ENCODE measurements at places on chromosomes 2 and 18.

- no peak for DNase-seq
Observed at GRCh38 chr2:55425431-55425831, 5.8 kb upstream of the CCDC88A start.

- no peak for DNase-seq
Observed at GRCh38 chr2:56739413-56739812, 555.6 kb downstream of the CCDC85A start.

- no peak for DNase-seq
Observed at GRCh38 chr18:63336366-63337099, 17.0 kb upstream of the BCL2 start.

DNA sequence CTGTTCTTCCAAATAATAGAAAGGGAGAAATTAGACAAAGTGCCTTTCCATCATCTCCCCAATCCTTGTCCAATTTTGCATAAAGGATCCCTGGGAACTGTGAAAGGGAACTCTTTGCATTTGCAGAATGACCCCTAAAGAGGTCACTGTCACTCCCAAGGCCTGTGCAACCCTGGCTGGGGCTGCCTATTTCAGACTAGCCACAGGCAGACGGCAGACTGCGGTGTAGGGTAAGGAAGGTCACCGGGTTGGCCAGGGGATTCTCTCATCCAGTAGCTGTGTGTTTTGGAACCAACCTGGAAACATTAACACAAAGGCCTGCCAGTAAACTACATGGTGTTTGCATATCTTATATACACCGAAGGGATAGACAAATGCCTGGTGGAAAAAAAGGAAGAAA lies 818.7 kb downstream of the BCL11A start:
- DNase-seq: no peak

DNA sequence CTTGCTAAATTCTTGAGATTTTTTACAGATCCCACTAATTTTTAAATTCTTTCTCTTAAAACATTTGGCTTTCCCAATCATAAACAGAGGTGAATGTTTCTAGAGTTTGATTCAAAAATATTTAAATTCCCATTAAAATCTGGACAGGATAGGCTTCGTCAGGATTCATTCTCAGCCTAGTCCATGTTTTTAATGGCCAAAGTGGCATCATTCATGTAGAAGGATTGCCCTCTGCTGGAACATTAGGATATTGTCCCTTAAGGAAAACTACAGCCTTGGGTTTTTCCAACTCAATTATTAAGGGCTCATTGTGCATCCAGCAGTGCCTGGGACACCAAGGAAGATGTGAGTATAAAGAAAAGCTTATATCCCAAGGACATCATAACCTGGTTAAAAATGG lies 71.7 kb downstream of the TPGS2 start:
- DNase-seq: no peak

GRCh38 chr2:150589681-150590080 lies 102.2 kb upstream of the RND3 start:
- DNase-seq: no peak

- DNase-seq: no peak
Observed at GRCh38 chr2:36538335-36538734, 59.6 kb downstream of the FEZ2 start.

DNA sequence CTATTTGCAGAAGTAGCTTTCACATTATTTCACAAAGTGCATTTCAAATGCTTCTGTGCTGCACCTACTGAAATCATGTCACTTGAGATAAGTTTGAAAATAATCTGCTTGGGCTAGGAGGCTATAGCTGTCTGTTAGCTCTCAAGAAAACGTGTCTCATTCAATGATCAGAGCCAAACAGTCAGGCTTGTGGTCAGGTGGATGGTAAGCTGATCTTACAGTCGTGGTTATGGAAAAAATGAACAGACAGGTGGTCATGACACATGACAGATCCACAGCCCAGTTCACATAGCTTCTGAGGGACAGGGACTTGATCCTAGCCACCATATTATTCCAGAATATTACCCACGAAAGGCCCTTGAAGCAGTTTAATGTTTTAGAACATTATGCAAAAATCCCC lies 26.5 kb upstream of the RFX8 start:
- no peak for DNase-seq

GRCh38 chr2:195458936-195459335 lies 198.1 kb upstream of the SLC39A10 start:
- DNase-seq: no peak

GRCh38 chr2:99181624-99182000 lies 628 bp downstream of the MRPL30 start:
- DNase-seq: no peak

DNA sequence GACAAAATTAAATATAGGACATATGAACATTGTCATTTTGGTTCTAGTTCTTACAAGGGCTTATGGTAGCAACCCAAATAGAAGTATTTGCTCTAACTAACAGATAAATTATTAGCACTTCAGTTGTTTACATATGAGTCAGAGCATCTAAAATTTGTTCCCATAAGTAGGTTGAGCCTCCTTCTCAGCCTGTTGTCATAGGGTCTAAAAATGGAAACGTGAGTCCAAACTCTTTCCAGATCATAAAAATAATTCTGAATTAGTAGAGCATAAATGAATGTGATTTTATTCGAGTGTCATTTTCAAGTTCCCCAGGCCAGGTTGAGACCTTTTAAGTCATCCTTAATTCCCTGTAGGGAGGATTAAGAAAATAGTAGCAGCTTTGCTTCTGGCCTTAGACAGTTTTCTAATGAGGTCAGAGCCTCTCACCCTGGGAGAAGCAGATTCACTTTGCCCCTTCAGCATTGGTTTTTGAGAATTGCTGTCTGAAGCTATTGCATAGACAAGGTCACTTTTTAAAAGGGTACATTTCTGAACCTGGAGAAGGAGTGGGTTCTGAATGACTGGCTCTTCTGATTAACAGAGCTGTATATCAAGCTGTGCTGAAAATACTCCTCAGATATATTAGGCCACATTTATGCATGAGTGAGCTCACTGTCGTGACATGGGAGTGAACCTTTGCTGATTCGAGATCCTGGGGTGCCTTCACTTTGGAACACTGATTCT lies 164.3 kb downstream of the NEDD4L start:
- DNase-seq: no peak

GRCh38 chr18:55262021-55262560 lies 302.8 kb upstream of the CCDC68 start:
- no peak for DNase-seq

- DNase-seq: no peak
Observed at GRCh38 chr18:76908277-76908676, 85.9 kb downstream of the ZNF236 start.

DNA sequence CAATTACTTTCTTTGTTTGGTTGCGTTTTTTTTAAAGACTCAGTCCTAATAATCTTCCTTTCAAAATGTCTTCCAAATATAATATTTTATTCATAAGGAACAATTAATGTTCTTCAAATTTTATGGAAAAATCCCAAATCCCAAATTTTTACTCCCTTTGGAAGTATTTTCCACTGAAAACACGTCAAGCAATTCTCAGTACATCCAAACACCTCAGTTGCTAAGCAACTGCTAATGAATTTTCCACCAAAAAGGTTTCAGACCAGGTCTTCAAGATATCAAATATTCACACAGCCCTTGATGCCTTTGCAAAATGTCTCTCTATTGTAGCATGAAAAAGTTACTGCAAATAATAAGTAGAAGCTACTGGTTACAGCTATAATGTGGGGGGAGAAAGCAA lies 140.1 kb downstream of the DSEL start:
- no peak for DNase-seq

DNA sequence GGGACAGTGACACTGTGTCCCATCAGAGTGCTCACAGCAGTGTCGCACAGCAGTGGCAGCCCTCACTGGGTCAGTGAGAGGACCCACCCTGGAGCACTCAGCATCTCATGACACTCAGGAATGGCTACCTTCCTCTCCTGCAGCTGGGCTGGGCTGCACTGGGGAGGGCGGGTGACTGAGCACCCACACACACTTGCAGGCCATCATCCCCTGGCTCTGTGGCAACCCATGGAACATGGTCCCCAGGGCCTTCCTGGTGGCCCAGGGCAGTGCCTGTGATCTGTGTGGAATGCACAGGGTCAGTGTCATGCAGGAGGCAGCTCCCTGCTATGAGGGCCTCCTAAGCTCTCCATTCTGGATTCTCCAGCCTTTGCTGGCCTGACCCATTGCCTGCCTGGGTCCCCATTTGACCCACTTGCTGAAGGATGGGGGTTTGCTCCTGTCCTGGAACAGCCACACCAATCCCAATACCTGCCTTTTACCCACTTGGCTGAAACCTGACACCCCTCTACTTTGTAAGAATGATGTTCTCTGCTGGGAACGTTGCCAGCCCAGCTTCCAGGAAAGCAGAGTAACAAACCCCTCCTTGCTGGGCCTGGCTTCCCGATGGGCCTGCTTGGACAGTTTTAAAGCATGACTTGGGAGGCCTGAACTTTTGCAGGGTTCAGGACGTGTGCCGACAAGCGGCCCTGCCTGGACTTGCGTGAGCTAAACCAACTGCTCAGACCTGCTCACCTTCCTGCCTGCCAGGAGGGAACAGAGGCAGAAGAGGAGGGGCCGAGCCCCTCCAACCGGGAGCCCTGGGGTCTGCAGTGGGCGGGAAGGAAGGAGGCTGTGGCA lies 13.7 kb downstream of the HS6ST1 start:
- no peak for DNase-seq

GRCh38 chr2:237628247-237629187 lies 1.1 kb downstream of the LRRFIP1 start:
- no peak for DNase-seq

GRCh38 chr2:8753609-8754008 lies 71.8 kb downstream of the ID2 start:
- no peak for DNase-seq

GRCh38 chr2:16020389-16021008 lies 80.1 kb downstream of the MYCN start:
- no peak for DNase-seq

DNA sequence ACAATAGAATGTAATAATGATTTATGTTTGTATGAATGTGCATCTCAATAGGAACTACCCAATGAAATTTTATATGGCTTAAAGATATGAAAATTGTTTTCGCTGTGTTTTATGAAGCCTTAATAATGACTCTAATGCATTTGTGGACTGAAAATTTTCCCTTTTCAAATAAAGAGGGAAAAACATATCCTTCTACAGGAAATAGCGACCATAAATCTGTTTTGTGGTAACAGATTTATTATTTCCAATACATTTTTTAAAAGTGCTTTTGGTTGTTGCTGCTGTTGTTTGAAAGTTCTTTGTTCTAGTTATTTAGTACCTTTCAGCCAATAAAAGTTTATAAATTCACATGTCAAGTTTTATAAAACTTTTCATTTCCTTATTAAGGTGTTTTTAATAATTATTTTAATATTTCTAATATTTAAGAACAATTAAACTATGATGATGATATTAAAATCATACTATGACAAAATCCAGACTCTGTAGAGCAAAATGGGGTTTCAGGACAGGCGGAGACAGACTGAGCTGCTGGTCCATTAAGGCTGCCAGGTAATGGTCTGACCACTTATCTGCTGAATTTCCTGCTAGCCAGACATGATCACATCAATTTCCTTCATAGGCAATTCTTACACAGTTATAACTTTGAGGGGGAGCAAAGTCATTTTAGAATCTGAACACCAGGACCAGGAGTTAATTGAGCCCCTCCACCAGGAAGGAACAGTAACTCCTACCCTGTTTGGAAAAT lies 65.7 kb upstream of the NEUROD1 start:
- DNase-seq: no peak

DNA sequence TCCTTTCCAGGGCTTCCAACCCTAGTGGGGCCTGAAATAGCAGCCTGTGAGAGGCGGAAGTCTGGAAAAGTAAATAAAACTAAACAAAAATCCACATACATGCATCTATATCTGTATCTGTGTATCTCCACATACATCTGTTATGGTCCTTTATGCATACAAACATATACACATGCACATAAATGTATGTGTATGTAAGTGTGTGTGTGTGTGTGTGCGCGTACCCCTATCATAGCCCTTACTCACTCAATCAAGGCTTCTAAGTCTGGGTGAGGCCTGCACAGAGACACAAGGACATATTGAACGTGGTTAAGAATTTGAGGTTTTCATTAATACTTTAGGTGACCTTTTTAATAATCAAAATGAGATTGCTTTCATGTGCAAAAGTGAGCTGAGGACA lies 98.9 kb upstream of the CYRIA start:
- DNase-seq: no peak

DNA sequence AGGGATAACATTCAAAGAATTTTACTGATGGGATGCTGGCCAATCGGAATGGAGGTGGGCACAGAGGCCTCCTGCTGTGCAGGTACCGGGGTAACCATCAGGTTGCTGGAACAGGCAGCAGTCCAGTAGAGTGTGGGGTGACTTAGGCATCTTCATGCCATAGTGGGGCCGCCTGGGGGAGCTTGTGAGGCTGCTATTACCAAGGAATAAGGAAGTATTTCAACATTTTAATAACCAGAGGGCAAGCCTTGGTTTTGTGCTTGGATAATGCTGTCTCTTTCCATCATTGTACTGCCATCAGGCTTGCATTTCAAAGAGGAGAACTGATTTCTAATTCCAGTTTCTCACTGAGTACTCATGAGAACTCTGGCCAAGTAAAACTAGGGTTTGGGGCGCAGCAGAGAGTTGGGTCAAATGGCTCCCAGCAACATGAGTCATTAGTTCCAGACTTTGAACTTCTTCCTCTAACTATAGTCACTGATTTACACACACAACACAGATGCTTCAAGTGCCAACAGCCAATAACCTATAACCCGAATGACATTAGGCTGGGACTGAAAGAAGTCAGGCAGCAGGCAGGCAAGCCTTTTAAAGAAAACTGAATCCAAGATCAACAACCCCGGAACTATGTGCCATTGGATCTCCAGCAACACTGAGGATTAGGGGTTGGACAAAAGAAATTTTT lies 56.1 kb upstream of the FHL2 start:
- no peak for DNase-seq

DNA sequence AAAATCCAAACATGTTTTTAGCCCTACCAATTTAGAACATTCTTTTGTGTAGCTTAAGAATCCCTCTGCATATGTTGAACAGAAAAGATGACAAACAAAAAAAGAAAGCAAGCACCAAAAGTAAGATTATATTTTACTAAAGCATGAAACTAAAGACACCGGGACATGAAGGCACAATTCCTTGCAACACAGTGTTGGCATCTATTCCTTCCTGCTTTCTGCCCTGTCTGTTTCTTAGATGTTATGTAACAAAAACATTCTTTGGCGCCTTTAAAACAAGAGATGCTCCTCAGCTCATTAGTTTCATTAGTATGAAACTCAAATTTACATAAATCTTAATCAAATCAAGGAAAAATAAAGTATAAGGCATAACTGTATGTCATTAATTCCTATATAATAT lies 106.6 kb downstream of the TMEM131 start:
- DNase-seq: no peak
